Astrocyte of the spinal cord (primary cell): ENCODE measurements at places on chromosomes 11 and 22.

DNA sequence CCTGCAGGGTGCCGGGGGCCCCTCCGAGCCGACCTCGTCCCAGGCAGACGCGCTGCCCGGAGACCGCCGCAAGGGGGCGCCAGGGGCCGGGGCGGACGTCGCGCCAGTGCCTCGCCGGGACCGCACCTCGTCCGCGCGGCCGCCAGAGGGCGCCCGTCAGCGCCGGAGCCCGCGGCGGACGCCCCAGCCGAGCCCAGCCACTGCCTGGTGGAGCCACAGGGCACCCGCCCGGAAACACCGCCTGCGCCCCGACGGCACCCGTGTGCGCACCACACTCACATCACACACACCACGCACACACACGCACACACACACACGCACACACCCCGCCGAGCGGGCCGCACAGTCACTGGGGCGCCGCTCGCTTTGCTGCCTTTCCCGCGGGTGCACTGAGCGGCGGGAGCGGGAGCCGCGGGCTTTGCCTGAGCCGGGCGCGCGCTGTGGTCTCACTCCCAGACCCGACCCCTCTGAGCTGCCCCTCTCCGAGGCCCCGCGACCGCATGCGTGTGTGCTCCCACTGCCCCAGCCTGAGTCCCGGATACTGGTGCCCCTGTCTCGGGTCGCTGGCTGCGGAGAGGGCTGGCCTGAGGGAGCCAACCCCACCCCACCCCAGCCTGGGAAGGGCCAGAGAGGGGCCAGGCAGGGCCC, 449.3 kb downstream of the OPCML start:
- DNase-seq = peak; percentile 5

DNA sequence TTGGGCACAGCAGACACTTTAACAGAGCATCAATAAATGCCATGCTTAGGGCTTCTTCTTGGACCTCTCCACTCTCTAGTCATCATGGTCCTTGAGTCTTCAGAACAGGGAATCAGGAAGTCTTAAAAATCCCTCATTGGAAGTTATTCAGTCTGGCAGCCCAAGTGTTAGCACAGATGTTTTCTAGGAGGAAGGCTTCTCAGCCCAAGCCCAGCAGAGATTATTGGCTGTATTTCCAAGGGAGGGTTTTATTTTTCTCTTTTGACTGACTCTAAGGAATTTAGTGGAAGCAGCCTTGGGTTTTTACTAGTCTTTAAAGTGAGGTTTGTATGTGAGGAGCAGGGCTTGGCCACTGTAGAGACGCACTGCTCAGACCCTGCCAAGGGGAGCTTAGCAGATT, 41.9 kb downstream of the CEP164 start:
- no peak for DNase-seq

DNA sequence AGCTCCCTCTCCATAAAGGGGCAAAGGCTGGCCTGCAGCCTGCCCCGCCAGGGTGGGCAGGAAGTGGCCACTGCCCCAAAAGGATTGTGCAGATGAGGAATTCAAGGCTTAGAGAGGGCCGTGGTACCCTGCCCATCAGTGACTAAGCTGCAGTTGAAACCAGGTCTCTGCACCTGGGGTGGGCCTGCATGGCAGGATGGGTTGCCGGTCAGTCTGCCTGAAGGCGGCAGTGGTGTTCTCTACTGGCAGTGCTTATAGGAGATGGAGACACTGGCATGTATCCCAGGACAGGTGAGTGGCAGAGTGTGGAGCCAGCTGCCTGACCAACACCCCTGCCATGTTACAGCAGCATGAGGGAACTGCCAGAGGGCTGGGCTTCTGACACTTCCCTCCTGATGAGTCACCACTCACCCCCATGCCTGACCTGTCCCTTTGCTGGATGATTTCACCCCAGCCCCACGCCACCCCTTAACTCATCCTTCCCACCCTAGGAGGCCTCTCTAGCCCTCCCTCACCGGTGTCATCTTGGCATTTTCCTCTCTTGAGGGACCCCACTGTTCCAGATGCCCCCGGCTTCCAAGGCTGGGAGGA, 70.2 kb upstream of the LMO1 start:
- no peak for DNase-seq

DNA sequence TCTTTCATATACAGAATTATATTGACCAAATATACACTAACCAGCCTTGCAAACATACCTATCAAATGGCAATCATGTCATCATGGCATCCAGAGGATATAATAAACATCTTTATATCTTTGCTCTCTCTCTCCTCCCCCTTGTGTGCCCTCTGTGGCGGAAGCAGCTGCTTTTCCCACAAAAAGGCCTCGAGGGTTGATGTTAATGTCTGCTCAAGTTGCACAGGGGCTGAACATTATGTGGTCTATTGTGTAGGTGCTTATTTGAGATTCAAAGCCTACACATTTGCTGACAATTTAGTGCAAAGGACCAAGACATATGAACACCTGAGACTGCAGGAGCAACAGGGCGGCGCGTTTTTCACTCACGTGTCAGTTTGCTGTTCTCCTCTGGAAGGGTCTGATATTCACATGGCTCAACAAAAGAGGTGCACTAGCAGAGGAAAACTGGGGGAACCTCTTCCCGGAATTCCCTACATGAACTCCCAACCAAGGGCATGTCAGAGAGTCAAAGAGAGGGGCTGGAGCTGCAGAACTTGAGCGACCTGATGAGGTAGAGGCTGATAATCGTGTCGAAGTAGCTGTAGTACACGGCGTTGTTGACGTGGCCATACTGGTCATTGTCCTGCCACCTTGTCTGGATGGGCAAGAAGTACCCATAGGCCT, 138.8 kb downstream of the RCN1 start:
- no peak for DNase-seq

- DNase-seq = no peak
These were observed at the start of gene HTR3B for GRCh38 chr11:113904379-113905101. Gene HTR3B (plus strand): TSS chr11:113904796. CDS start chr11:113904934, 138 bp downstream.

- DNase-seq = peak; percentile 84
These were observed 19.4 kb upstream of the MALAT1 start for GRCh38 chr11:65479184-65480145.

DNA sequence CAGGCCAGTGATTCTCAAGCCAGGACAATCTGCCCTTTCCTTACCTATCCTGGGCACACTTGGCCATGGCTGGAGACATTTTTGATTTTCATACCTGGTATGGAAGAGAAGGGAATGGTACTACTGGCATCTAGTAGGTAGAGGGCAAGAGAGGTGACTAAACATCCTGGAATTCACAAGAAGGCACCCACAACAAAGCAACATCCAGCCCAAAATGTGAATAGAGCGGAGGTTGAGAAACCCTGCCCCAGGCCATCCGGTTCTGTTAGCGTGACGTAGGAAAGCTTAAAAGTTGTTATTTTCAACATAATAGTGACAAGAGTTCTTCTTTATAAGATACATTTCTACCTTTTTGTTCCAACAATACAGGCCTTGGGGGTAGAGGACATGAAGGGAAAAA, 114.9 kb upstream of the ALX4 start:
- DNase-seq = no peak

DNA sequence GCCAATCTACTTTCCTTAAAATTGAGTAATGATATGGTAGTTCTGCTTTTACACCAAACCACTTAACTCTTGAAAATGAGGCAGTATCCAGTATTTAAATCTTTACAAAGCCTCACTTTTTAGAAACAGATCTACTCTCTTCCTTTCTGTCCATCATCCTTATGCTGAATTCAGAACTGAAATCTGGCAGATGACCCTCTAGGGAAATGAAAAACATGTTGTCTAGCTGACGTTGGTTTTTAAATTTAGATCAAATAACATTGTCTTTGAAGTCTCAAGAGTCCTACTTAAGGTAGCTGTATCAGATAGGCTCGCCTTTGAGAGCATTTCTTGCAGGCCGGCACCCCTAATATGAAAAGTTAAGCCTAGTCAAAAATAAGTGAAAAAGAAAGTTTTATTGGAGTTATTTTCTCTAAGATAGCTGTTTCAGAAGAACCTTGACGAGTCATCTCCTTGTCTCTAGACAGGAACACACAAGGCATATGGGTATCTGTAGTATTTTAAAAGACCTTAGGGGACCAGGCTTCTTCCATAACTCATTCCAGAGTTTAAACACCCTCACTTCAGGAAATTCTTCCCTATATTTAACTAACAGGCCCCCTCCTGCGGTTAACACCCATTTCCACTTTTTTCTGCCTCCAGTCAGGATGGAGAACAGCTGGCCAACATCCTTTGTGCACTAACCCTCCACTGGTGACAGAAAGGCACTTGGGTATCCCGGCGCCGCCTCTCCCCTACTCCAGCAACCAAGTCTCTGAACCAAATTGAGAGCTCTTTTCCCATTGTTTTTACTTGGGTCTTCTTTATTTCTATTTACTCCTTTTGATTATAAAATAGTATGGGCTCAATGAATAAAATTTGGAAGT, 81.2 kb downstream of the WNT11 start:
- no peak for DNase-seq

DNA sequence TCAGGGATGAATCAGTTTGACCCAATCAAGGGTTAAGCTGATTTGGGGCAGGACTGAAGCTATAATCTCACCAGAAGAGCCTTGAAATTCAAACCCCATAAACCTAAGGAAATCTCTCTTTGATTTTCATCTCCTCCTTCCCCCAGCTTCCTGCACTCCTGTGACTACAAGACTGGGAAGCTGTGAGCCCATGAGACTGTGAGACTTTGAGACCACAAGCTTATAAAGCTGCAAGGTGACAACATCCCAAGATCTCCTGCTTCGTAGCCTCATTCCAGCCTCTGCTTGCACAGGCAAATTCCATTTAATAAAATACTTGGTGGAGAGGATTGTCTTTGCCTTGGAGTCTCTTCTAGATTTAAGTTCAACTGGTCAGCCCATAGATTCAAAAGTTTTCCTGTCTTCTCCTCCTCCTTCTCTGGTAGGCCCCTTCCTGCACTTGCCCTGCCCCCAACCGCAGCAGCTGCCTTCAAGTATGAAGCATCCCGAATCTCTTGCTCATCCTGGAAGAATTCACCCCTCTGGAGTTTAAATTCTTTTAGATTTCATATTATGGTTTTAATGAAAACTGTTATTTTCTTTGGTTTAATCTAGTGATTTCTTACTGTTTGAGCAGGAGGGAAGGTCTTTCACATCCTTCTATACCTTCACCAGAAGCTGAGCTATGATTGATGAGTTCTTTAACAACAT, 42.1 kb downstream of the PAMR1 start:
- peak; percentile 50 for DNase-seq

DNA sequence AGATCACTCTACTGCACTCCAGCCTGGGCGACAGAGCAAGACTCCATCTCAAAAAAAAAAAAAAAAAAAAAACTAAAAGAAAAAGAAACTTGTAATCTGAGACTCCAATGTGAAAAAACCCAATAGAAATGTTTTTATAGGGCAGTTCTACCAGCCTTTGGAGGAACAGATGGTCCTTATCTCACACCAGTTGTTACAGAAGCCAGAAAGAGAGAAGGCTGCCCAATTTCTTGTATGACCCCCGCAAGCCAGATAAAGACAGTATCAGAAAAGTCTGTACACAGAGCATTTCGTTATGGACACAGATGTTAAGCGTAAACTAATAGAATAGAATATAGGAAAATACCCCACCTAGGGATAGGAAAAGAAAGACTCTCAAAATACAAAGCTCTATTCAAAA, 11.3 kb upstream of the TSGA10IP start:
- DNase-seq = no peak

DNA sequence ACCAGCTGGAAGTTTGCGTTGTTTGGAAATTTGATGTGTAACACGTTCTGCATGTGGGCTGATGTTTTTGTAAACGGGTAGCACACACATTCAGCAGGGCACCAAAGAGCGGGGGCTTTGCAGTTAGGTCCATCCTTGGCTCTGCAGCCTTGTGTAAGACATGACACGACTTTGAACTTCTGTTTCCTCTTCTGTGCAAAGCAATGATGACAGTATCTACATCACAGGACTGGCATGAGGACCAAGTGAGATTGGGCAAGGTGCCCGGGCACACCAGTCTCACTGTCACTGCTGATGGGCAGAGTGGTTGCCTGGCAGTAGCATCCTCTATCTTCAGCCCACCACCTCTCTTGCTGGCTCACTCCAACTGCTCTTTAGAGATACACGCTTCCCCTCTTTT, 3.3 kb downstream of the TCN2 start:
- DNase-seq = no peak

- DNase-seq = no peak
These were observed 49.0 kb downstream of the RPUSD4 start for GRCh38 chr11:126162306-126163030.

GRCh38 chr22:25746012-25746373, 4.0 kb downstream of the MYO18B start:
- DNase-seq = peak; percentile 68

GRCh38 chr11:125079878-125080530, 16.9 kb downstream of the SLC37A2 start:
- DNase-seq = no peak

- DNase-seq = peak; percentile 50
These were observed 1432.6 kb upstream of the TENM4 start for GRCh38 chr11:80873310-80873999.

DNA sequence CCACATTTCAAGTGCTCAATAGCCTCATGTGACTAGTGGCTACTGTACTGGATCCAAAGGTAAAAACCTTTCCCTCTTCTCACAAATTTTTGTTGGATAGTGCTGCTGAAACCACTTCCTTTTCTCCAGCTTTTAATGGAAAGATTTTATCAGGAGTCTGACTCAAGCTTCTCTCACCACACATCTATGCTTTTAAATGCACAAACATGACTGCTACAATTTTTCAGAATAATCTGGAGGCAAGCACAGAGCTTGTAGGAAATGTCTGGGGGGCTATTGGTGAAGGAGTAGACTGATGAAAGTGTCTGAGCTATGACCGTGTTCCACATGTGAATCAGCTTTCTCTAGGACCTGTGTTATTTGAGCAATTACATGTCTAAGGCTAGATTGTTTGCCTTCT, 101.1 kb upstream of the FAT3 start:
- peak; percentile 77 for DNase-seq

- DNase-seq = peak; percentile 59
These were observed 89.2 kb downstream of the PLEKHA7 start for GRCh38 chr11:16924826-16925560.

DNA sequence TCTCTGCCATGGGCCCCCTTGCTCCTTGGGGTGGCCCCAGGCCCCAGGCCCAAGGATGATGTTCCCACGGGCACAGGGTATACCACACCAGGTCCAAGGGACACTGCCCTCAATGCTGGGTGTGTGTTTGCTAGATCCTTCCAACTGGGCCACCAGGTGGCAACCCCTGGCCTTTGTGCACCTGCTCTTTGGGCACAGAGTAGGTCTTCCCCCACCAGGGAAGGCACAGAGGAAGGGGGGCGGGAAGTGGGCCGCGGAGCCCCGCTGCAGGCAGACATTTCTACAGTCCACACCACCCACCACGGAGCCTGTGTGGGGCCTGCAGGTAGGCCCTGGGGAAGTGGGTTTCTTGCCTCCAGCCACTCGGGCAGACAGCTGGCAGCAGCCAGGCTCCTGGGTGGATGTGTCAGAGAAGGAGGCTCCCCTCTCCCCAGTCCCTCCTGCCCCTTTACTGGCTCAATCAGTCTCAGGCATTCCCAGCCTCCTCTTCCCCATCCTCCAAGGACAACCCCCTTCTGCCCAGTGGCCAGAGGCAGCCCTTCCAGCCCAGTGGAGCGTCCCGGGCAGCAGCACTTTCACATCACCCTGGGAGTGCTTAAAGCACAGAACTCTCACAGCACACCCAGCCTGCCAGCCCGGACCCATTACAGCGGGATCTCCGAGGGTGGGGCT, 21.6 kb downstream of the MAFF start:
- no peak for DNase-seq
